Stimulated activated CD4-positive, alpha-beta T cell treated with anti-CD3 and anti-CD28 coated beads, Interleukin-1b, Interleukin-23, amount 100 ng/mL, for 48 hours (primary cell): ENCODE measurements at places on chromosomes 6 and 20.

- no peak for DNase-seq
These were observed 19.2 kb upstream of the PLEKHG1 start for GRCh38 chr6:150580489-150580888.

DNA sequence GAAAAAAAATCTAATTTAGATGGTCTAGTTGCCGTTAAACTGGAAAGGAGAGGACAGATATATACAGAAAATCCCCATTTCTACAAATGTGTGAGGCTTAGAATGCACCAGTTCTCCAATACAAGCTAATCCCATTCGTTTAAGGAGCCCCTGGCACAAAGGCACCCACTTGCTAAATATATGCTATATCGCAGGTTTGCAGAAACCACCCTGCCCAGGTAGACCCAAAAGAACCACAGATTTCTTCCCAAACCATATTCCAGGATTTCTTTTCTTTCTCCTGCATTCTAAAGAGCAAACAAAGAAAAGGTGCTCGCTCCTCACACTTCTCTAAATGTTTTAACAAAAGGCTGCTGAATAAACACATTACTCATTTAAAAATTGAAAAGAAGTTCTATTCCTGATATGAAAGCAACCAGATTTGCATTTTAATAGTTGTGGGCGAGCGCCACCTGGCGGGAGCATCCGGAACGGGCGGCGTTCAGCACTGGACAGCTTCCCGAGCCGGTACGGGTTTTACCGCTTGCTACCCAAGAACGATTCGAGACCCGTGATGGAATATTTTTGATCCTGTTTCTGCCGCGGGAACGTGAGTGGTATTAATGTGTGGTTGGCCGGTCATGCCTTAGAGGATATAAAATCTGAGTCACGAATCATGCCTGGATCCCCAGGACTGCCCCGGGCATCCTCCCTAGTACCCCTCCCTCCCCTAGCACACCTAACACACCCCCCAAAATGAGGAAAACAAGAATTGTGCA is 2.1 kb downstream of the PTPRT start:
- DNase-seq, result peak; percentile 67

DNA sequence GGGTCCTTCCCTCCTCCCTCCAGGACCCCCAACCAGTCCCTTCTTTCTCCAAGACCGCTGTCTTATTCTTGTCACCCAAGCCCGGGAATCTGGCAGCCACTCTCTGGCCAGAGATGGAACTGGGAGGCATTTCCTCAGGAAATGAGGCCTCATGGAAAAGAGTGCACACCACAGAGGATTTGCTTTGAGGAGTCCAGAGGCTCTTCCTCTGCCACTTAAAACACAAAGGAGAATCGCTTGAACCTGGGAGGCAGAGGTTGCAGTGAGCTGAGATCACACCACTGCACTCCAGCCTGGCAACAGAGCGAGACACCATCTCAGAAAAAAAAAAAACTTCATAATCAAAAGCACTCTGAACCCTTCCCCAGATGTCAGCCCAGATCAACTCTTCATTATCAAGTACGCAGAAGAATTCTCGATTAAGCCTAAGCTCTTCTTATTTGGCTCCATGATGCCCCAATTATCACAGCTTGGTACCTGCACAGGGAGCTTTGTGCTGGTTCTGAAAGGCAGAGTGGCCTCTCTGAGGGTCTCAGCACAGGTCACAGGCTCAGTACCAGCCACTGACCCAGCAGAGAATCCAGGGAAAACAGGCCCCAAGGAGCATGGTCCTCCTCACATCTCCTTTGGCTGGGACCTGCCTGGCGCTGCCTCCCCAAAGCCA is 82.9 kb upstream of the MAFB start:
- DNase-seq, result no peak

GRCh38 chr6:129501740-129502660 is 208.0 kb downstream of the ARHGAP18 start:
- DNase-seq, result no peak

- DNase-seq, result no peak
These were observed 27.4 kb downstream of the ZC3H12D start for GRCh38 chr6:149457316-149457884.

- no peak for DNase-seq
These were observed 147.2 kb downstream of the TFAP2C start for GRCh38 chr20:56776345-56776744.

DNA sequence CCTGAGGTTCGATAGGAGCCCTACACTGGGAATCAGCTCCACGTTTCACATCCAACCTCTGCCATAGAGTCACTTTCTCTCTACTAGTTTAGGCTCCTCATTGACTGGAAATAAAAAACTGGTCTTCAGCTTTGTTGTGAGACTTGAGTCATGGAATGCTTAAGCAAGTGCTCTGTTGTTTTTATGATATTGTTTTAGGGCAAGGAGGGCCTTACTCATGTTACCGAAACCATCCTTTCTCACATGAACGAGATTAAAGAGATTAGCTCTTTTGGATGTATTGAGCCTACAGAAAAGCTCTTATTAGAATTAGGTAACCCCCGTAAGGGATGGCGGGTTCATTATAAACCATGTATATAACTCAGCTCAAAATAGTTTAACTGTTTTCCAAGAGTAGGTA is 6.9 kb upstream of the MOCS1 start:
- DNase-seq, result no peak

DNA sequence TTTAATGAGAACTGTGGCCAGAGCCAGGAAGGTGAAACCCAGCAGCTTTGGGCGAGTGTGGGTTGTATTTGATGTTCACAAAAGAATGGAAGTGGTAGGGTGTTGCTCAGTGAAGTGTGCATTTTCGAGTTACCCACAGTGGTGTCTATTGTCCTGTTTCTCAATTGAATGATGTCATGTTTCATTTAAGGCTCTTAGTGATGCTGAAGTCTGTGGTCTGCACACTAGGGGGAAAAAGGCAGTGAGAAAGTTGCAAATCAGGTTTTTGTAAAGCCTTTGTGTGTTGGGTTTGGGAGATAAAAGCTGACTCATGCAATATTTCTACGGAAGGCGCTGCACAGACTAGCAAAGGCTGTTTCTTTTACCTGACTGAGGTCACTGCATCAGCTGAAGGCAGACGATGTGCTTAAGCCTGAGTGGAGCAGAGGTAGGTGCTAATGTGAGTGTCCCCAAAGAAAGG is 121.1 kb downstream of the PLEKHG1 start:
- no peak for DNase-seq

- no peak for DNase-seq
These were observed 9.4 kb upstream of the DSTN start for GRCh38 chr20:17560344-17561074.

- DNase-seq, result no peak
These were observed 65.1 kb upstream of the DUSP22 start for GRCh38 chr6:227074-227782.

GRCh38 chr6:15561447-15562199 is 101.2 kb downstream of the DTNBP1 start:
- DNase-seq, result no peak

DNA sequence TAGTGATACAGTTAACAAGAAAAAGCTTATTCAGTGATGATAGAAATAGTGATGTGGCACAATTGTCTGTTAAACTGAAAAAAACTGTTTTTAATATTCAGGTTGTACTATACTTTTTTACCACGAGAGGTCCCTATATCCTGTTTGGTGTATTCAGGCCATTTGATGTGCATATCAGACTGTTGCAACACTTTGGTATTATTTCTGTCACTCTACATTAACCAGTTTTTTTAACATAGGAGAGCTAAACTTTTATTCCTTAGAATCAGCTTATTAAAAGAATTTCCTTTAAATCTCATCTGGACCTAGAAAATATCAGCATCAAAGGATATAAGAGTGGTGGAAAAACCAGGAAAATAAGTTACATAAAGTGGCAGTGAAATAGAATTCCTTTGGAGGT is 36.8 kb downstream of the TSPYL4 start:
- no peak for DNase-seq

GRCh38 chr6:25487012-25487411 is 165.0 kb upstream of the SCGN start:
- DNase-seq, result no peak

GRCh38 chr20:50548396-50548795 is 38.2 kb downstream of the PTPN1 start:
- DNase-seq, result no peak

DNA sequence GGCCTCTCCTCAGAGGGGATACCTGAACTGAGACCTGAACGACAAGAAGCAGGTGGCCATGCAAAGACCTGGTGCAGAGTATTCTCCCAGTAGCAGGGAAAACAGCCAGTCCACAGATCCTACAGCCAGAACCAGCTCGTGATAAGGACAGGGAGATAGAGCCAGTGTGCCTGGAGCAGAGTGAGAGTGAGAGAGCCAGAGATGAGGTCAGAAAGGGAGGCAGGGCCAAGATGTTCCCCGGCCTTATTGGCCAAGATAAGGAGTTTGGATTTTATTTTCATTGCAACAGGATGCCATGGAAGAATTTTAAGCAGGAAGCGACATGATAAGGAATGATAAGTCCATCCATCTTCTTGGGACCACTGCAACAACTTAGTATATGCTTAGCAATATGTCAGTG is 111.8 kb downstream of the UBE3D start:
- no peak for DNase-seq

DNA sequence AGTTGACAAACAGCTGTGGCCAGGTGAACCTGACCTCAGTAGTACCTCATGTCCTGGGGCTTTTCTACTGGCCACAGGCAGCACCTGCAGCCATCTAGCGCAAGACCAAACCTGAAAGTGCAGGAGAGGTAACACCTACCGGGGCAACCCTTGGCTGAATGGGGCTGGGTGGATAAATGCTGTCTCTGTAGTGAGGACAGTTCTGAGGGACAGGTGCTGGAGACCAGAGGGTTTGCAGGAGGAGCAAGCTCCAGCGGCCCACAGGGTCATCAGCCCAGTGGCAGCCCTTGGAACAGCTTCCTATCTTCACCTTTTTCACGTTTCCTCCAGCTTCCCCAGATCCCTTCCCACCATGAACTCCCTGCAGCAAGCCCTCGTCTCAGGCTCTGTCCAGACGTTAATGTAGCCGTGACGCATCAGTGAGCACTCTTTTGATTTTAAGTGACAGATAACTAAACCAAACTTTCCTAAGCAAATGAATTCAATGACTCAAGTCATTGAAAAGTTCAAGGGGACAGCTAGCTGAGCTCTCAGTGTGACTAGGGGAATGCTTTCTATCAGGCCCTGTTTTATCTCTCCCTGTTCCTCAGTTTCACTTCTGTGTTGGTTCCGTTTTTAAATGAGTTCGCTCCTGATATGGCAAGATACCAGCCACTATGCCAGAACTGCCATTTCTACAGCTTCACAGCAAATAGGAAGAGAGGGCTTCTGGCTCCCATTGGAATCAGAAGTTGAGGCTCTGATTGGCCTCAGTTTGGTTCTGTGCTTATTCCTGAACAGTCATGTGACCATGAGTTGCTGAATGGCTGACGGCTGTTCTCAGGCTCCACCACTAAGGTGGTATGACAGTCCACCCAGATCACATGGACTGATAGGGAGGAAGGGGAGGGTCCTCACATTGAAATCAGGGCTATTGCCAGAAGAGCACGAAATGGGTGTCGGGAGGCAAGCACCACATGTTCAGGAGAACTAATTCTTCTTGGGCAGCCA is 12.1 kb upstream of the PFDN4 start:
- no peak for DNase-seq

DNA sequence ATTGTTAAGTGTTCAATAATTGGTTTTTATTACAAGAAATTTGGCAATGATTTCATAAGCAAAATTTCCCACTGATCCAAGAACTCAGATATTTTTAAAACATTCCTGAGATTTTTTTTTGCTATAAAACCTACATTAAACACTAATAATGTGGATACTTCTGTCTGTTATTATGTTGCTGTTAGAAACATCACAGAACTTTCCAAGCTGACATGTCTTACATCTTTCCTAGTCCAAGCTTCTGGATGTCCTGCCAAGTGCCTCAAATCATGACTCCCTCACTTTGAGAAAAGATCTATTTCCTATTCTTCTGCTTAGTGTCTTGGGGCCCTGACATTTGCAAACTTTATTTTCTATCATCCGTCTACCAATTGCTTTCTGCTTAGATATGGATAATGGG is 110.8 kb downstream of the RFPL4B start:
- no peak for DNase-seq
